ENCODE measurements at places on chromosomes 4 and X.

- H3K4me3 ChIP-seq = no peak overlapping the region
- no peaks in the 10 kb centered on the region for H3K27me3 ChIP-seq
- no peak overlapping the region for H3K27ac ChIP-seq
Measured at GRCh38 chrX:17769701-17770269, 32.5 kb downstream of the SCML1 start.

- no peaks in the 10 kb centered on the region for H3K27me3 ChIP-seq
- H3K4me3 ChIP-seq = no peak overlapping the region
- H3K27ac ChIP-seq = no peak overlapping the region
- no peak for DNase-seq
- no peaks in the 10 kb centered on the region for H3K4me1 ChIP-seq
Measured at GRCh38 chrX:6777238-6778002, 242.5 kb upstream of the VCX3A start.

- no peaks in the 10 kb centered on the region for H3K27me3 ChIP-seq
- no peak overlapping the region for H3K4me3 ChIP-seq
- no peak overlapping the region for H3K27ac ChIP-seq
- DNase-seq = no peak
- H3K4me1 ChIP-seq = no peaks in the 10 kb centered on the region
Measured at GRCh38 chr4:1766106-1767060, 26.7 kb upstream of the FGFR3 start.

DNA sequence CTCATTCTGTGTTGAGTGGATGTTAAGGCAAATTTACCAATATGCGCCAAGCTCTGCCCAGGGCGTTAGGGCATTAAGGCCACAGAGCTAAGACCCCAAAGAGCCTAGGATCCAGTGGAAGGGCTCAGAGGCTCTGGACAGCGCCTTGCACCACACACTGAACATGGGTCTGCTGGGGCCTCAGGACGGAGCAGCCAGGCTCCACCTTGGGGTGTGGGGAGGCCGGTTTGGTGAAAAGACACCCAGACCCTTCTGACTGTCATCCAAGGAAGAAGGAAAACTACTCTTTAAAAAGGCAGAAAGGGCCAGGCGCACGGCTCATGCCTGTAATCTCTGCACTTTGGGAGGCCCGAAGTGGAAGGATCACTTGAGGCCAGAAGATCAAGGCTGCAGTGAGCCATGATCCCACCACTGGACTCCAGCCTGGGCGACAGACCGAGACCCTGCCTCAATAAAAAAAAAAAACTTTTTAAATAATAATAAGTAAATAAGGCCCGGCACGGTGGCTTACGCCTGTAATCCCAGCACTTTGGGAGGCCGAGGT, 1.3 kb upstream of the MRFAP1 start:
- H3K27me3 ChIP-seq = no peaks in the 10 kb centered on the region
- H3K27ac ChIP-seq = no peak overlapping the region
- no peak for DNase-seq
- H3K4me3 ChIP-seq = no peak overlapping the region
- peaks cover 13% of the 10 kb centered on the region for H3K4me1 ChIP-seq

DNA sequence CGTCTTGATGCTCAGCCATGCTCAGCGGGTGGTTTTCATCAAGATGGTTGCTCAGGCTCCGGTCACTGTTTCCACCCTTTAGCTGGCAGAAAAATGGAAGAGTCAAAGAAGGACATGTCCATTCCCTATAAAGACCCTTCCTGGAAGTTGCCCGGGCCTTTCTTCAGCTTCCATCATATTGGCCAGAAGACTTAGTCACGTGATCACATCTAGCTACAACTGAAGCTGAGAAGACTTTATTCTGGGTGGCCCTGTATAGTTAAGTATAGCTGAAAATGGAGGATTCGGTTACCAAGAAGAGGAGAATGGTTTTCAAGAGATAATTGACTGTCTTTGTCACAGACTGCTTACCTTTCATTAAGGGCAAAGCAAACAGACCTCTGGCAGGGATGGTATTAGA, 296.7 kb upstream of the CASK start:
- H3K36me3 ChIP-seq = no peaks in the 10 kb centered on the region
- H3K27me3 ChIP-seq = no peaks in the 10 kb centered on the region
- H3K4me3 ChIP-seq = no peak overlapping the region
- no peaks in the 10 kb centered on the region for H3K4me1 ChIP-seq

- no peak overlapping the region for H3K27ac ChIP-seq
- H3K36me3 ChIP-seq = no peaks in the 10 kb centered on the region
- H3K4me3 ChIP-seq = no peak overlapping the region
- H3K4me1 ChIP-seq = no peaks in the 10 kb centered on the region
Measured at GRCh38 chrX:84453351-84454246, 48.7 kb downstream of the HDX start.

DNA sequence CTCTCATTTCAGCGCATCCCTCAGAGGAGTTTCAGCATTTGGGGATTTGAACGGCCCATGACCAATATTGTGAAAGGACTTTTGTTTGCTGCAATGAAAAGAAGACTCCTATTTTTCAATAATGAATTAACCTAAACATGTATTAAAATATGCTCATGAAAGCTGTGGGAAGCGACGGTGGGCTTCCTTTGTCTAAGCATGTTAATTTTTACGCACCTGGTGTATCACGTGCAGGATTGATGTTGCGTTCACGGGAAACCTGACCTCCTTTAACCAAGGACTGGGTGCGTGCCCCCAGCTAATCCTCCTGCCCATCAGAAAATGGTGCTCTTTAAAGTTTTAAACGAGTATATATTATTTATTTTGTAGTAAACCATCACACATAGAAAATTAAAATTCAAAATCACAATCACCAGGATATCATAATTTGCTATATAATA, 590 bp upstream of the CCDC110 start:
- no peak for DNase-seq
- peaks cover 3% of the 10 kb centered on the region for H3K4me1 ChIP-seq
- H3K27ac ChIP-seq = no peak overlapping the region

Measured in naive thymus-derived CD4-positive, alpha-beta T cell (primary cell).